NCI-H510A (cell line): ENCODE measurements at places on chromosomes 7 and 10.
A peak's percentile ranks its signal among the peaks of the same experiment; 100 is the strongest.

- DNase-seq: peak; percentile 46
Measured at GRCh38 chr7:117837841-117838240, 35.4 kb downstream of the CTTNBP2 start.

DNA sequence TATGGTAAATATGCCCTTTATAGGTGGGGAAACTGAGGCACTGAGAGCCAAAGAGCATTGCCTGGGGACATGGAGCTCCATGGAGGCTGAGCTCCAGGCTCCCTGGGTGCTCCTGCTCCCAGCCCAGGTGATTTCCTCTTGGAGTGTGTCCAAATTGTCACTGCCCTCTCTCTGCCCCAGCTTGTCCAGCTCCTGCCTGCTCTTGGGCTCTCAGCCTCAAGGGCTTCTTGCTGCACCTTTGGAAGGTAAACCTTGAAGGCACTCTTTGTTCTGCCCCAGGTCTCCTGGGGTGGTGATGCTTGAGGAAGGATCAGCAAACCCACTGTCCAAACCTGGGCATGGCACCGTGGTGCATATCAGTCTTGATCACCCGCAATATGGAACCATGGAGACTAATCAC, 166.1 kb downstream of the RPS24 start:
- DNase-seq: no peak

GRCh38 chr7:32153006-32153405, 82.8 kb upstream of the PDE1C start:
- no peak for DNase-seq

- no peak for DNase-seq
Measured at GRCh38 chr7:82017334-82017943, 247.6 kb upstream of the HGF start.

DNA sequence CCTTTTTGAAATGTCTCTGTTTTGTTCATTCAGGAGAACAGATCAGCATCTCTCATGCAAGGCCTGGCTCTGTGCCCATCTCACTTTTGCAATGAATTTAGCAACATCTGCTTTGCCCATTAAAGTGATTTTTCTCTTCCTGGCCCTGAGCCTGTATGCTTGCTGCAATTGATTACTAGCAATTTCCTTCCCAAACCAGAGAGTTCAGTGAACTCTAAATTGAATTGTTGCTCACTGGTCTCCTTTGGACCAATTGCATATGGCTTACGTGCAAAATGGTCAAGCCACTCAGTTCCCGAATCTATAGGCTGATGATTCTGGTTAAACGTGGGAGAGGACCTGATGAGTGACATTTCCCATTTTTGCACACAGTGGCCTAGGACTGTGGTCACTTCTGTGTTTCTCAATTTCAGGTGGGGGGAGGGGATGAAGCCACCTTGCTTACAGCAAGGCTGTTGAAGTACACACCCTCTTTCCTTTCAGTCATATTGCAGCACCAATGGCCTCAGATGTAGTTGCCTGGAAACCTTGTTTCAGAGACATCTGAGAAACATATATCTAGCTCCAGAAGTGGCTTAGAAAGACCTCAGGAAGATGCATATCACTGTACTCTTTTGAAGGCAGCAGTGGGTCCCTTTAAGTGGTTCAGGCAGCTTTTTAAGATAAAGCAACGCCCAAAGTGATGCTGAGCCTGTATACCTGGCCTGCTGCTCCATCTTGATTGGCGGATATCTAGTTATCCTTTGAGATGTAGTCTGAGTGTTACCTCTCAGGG, 201.4 kb downstream of the PTEN start:
- DNase-seq: no peak

DNA sequence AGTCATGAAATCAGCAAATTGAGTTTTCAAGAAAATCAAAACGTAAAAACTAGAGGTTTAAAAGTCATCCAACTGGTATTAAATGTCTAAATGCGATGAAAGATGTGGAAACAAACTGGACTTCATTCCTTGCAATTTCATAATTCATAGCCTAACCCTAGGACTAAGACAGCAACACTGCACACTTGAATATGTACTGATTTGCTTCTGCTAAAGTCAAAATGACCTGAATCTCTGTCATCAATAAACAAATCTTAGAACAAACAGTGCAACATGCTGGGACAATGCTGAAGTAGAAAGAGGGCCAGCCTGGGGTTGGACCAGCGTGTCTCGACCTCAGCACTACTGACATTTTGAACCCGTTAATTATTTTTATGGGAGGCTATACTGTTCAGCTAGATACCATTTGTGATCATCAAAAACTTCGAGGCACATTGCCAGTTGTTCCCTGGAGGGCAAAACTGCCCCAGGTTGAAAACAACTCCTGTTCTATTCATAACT, 47.1 kb downstream of the MYOF start:
- DNase-seq: no peak

DNA sequence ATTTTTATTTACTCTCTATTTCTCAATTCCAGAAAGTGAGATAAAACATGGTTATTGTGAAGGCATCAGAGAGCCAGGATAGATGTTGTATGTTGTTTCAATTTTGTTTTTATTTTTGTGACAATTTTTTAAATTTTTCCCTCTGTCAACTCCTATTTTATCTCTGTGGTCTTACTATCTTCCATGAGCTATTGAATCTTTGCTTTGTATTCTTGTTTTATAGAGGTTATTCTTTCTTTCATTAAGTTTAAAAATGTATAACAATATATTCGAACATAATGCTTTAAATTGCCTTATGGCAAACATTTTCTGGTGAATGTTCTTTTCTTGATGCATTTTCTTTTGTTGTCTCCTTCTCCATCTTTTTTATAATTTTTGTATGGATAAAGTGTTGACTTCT, 78.4 kb downstream of the POU6F2 start:
- DNase-seq: no peak

DNA sequence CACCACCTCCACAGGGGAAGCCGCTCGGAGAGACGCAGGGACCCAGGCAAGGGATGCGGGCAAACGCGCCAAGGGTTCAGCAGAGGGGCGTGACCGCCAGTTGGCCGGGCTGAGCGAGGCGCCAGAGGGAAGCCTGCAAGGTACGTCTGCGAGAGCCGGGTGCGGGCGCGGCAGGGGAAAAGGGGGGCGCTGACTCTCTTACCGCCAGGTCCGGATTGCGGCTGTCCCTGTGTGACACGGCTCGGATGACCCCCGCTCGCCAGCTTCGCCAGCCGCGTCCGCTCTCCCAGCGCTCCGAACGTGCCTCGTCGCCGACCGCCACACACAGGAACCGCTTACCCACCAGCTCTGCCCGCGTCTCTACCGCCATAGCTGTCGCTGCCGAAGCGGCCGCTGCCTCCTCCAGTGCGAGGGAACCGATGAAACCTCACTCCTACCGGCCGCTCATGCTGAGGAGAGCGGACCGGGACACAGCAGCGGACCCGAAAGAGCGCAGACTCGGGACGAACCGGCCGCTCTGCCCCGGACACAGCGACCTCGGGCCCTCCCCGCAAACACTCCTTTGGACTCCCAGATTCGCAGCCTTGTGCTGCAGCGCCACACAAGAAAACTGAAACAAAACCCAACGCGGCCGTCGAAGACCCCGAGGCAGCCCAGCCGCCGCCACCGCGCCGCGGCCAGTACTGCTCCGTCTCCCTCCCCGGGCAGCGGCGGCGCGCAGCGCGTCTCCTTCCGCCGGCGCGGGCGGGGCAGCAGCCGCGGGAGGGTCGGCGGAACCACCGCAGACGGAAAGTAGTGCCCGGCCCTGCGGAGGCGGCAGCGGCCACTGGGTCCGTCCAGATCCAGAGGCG, at the start of gene JMJD1C:
Gene JMJD1C (minus strand): TSS at position 685 of the 851 bp plus-strand sequence. CDS start 315 bp downstream, at position 370.
- peak; percentile 60 for DNase-seq

GRCh38 chr10:30583778-30584415, 45.7 kb downstream of the LYZL2 start:
- no peak for DNase-seq

DNA sequence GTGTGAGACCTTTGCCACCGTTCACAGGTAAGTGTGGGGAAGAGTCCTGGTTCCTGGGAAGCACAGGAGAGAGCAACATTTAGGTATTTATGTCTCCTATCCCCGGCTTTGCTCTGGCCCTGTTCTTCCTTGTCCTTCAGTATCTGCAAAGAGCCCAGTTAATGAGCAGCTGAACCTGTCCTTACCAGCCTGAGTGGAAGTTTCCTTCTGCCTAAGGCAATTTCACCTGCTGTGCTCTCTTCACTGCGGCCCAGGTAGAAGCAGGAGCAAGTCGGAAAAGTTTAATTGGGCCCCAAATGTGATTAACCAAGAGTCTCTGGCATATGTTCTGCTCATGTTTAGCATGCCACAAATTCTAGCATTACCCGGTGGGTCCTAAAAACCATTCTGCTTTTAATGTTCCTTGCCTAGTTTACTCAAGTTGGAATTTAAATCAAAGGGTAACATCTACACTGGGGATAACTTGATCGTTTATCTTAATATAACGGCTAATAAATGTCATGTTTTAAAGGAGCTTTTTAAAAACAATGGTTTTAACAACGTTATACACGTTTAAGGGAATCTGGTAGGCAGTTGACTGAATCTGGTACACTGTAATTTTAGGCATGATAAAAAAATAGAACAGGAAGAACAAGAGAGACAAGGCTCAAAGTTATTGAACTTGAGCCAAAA, 817.1 kb downstream of the TYW1 start:
- DNase-seq: no peak

DNA sequence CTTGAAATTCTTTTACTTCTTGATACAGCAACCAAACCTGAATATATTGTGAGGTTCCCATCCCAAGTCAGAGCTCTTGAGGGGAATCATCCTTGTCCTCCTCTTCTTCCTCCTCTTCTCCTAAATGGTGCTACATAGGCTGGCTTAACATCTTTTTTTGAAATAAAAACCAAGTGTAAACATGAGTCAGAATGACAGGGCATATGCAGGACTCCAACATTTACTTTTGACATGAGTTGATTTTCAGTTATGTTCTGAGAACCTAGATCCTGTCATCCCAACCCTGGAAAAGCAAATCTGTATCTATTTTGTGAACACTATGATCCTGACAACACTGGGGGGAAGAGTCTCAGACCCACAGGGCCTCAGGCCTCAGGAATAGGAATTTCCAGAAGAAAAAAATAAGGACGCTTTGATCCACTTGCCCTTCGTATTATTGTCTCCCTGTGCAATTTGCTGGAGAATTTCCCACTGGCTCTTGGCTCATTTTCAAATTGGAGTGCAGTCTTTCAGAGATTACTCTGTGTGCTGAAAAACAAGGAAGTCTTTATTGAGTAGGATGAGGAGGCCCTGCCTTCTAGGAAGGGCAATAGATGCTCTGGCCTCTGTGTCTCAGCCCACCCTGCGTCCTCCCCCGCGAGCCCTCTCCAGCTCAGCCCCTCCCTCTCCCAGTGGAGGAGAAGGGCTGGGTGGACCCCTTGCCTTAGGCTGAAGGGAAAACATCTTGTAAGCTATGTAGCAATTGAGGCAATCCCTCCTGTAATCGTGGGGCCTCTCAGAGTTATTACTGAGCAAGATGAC, 121.6 kb downstream of the CREB5 start:
- no peak for DNase-seq
